ENCODE measurements at places on chromosomes 4 and X.

DNA sequence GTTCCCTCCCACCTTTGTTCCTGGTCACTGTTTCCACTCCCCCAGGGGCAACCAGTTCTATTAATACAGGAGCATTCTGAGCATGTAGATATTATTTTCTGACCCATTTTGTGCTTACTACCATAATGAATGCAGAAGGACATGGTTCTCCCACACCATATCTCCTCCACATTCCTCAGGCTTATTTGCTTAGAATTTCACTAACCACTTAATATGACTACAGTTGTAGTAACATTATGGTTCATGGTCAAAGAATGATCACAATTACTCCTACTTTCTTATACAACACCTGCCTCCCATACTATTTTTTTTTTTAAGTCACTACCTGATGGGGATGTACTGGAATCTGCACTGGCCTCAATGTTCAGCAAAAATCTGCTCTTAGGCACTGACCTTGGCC is 7.5 kb upstream of the FAM184B start:
- DNase-seq = no peak

DNA sequence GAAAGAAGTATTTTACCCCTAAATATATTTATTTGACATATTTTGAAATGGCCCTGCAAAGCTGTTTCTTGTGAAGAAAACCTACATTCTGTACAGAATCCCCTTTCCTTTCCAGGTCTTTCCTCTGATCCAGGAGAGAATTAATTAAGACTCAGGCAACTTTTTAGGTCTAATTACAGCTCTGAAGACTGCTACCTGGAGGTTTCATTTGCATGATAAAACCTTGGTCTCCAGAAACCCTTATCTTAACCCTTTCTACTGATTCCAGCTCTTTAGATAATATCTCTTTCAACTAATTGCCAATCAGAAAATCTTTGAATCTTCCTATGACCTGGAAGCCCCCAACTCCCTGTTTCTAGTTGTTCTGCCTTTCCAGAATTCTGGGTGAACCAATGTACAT is 224.0 kb downstream of the FAM47A start:
- no peak for DNase-seq

DNA sequence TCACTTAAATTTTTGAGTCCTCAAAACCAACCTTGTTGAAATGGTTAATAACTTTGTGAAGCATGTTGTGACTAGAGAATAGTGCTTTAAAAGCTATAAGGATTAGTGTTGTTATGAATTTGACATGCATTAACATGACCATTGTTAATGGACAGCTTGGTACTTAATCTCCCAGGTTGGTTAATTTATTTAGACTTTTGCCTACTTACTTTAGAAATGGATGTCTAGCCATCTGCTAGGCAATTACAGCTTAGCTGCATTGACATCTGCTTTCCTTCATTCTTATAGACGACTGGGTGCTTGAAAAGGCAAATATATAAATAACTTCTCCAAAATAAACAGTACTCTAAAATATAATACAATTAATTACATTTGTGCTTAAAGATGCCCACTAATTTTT is 368.0 kb downstream of the CCSER1 start:
- DNase-seq = no peak

DNA sequence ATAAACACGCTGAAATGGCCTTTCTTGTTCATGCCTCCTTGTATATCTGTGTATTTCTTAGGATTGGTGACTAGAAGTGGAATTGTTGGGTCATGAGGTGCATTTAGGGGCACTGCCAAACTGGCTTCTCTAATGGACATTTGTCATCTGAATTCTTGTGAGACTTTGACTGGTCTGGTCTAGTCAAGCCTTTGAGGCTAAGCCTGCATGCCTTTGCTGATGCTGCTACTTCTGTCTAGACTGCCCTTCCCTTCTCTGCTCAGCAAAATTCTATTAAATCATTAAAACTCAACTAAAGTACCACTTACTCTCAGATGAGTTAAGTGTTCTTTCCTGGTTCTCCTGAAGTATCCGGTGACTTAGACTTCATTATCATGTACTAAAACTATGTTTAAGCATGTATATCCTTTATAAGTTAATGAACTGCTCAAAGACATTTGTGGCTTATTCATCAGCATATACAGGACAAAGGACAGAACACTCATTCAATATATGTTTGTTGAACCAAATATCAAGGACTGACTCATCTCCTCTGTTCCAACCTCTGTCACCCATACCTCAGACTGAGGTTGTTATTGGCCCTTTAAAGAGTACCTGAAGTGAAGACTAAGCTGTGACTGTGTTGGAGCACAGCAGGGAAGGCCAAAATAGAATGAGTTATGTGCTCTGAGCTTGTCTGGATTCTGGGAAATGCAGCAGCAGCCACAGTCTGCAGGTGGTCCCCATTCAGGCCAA is 9.0 kb downstream of the TCEAL1 start:
- DNase-seq = no peak

DNA sequence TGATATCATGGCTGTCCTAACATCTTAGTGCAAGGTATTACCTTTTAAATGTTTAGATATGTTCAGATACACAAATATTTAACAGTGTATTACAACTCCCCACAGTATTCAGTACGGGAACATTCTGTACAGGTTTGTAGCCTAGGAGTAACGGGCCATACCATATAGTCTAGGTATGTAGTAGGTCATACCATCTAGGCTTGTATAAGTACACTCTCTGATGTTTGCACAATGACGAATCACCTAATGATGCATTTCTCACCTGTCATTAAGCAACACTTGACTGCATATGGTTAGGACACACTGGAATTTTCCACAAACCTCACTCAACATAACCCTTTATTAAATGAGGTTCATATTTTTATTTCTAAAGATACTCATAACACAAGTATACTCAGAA is 67.7 kb downstream of the THOC2 start:
- no peak for DNase-seq

DNA sequence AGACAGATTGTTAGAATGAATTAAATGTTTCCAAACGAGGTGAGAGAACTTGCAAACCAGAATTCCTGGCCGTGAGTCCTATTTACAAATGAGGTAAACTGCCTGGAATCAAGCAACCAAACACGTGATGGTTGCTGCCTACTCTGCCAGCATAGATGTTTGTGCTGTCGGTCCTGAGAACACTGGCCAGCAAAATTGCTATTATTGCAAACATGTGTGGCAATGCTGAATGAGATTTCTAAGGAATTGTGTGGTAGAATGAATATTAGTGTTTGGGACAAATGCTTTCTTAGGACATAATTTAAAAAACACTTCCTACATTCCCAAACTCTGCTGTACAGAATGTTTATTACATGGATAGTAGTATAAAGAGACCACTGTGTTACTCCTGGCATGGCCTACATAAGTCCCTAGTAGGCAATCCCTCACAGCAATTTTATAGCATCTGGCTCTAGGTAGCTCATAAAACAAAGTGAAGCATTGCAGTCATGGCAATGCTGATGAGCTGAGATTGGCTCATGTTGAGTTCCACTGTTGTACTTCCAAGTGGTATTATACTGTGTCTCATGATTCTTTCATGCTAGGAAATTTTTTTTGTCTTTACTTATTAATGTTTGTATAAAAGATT is 605.2 kb upstream of the EPHA5 start:
- DNase-seq = no peak

DNA sequence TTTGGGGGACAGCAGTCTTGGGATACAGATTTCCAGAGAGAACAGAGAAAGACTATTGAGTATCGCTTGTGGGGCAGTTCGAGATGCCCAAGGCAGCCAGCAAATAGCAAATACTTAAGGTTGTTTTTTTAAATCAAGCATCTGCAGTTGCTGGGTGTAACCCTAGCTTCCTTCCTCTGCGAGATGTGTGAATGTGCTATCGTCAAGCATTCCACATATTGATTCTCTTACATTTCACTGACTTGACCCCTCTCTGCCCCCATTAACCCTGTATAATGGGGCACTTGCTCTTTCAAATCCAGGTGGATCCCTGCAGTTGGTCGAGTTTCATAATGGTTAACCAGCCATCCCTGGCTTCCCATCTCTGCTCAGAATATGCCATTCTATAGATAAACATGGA is 23.5 kb downstream of the KCNE5 start:
- DNase-seq = no peak

DNA sequence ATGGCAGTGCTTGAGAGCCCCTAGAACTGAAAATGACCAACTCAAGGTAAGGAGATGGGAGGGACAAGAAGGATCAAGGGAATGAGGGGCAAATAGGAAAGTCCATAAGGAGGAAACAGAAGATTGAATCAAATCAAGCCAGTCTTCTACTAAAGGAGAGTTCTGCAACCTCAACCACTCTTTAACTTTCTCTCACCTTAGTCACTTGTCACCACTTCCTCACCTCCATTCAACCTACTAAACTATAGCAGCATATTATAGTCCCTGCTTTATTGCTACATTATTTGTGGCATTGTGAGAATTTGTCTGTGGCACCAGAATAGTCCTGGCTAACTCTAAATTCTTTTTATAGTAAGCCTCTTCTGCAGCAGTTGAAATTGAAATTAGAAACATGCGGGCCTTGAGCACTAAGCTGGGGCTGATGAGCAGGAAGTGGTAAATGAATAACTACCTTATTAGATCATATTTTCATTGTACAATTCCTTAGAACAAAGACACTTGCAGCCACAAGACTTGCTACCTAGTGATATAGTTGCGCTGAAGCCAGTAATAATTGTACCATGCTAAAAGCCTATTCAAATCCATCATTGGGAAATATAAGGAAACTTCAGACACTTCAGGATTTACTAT is 336.9 kb downstream of the ZNF674 start:
- DNase-seq = no peak

- no peak for DNase-seq
Measured at GRCh38 chr4:123524958-123525628, 128.5 kb downstream of the SPRY1 start.
